ENCODE measurements at places on chromosomes 7 and 10. TPM values are rescaled to one million over a fixed set of nuclear protein-coding genes. Genes with fewer than 3 reads are reported as not detected.

DNA sequence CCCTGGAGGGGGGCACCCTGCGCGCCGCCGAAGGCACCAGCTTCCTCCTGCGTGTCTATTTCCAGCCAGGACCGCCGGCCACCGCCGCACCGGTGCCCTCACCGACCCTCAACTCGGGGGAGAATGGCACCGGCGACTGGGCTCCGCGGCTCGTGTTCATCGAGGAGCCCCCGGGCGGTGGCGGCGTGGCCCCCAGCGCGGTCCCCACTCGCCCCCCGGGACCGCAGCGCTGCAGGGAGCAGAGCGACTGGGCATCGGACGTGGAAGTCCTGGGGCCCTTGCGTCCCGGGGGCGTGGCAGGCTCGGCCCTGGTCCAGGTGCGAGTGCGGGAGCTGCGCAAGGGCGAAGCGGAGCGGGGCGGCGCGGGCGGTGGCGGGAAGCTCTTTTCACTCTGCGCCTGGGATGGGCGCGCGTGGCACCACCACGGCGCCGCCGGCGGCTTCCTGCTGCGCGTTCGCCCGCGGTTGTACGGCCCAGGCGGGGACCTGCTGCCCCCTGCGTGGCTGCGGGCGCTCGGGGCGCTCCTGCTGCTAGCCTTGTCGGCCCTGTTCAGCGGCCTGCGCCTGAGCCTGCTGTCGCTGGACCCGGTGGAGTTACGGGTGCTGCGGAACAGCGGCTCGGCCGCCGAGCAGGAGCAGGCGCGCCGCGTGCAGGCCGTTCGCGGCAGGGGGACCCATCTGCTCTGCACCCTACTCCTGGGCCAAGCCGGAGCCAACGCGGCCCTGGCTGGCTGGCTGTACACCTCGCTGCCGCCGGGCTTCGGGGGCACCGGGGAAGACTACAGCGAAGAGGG lies 594 bp downstream of the CNNM1 start:
- DNase-seq = peak; percentile 22

DNA sequence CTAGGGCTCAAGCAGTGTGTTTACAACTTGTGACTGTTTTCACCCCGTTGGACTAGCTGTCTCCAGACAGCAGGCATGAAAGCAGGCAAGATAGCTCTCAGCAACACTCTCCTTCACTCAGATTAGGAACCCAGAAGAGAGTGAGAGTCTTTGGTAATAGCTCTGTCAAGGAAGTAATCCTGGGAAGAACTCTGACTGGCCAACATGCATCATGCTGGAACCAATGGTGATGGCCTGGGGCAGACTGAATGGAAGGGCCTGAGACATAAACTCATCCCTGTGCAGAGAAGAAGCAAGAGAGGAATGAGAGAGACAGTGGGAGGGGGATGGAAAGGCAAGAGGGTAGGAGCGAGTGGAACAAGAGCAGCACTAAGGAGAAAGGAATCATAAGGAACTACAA lies 48.9 kb downstream of the AKR1D1 start:
- no peak for DNase-seq

GRCh38 chr10:99612167-99612831 lies 7.9 kb downstream of the SLC25A28 start:
- DNase-seq = no peak

DNA sequence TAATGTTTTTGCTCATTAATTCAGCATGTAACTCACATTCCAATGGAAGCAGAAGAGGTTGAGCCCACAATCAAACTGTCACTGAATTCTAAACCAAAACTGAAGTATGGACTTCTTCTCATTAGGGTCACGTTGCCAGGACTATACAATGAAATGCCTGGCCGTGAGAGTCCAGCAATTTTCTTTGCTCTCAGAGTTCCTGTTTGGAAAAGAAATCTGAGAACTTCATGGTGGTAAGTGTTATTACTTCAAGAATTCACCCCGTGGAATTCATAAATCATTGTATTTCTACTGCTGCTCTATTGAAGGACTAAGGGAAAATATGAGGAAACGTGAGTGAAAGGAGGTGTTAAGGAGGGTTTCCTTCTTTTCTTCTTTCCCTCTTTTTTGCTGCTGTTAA lies 441.8 kb upstream of the AKR1E2 start:
- DNase-seq = no peak

KCTD7 gene
- total RNA-seq = 15.2 TPM

C10orf105 gene
- total RNA-seq = 0.11 TPM

ANKRD30A gene
- total RNA-seq = not detected

SOSTDC1 gene
- 13.6 TPM for total RNA-seq

All from mesothelial cell of epicardium (in vitro differentiated cells).